NCI-H2107 (cell line): ENCODE measurements at places on chromosomes 1 and 21.

DNA sequence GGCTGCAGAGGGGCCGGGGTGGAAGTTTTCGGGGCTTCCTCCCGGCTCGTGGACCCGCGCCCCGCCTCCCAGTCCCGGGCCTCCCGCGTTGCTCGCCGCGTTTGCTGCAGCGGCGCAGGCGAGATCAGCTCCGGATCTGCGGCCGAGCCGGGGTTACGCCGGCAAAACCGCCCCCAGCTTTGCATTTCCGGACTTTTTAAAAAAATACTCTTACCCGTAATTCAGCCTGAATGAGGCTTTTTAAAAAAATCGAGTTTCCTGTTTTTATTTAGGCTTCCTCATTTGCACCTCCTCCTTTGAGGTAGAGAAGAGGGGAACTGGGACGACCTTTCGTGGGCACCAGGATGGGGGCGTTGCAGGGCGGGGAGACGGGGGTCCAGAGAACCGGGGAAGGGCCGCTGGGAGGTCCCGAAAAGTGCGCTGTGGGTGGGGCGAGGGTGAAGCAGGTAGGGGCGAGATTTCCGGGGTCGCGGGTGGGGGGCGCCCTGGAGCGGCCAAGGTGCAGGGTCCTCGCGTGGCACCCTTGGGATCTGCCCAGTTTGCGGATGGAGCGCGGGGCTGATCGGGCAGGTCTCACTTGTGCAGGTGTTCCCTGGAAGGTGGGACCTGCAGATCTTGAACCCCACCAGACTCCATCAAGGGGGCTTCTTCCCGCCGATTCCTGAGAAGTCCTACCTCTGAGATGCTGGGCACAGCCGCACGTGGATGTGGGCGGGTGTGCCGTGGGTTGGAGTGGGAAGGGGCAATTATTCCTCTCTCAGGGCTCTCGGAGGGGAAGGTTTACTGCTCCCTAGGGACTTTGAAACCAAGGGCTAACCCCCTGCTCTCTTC, 1.1 kb downstream of the PIK3CD start:
- no peak for DNase-seq

DNA sequence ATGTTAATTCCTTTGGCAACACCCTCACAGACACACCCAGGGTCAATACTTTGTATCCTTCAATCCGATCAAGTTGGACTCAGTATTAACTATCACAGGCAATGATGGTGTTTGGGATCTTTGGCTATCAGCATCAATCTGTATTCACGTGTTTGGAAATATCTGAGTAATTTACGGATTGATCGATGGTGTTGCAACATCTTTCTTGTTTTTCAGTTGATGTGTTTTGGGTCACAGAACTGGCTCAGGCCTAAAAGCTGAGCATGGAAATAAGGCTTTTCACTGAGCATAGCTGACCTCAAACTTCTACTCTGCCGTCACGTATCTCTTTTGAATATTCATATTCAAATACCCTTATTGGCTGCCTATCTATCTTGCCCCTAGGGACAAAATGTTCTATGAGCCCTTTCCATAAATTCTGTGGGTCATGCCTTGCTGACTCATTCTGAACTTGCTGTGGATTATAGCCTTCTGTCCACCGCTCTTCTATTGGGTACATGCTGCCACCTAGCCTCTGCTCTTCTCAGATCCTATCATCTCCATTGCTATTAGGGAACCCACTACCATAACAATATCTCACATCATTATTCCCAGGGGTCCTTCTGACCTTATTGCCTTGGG, 156.0 kb downstream of the PDE4B start:
- DNase-seq, result no peak

DNA sequence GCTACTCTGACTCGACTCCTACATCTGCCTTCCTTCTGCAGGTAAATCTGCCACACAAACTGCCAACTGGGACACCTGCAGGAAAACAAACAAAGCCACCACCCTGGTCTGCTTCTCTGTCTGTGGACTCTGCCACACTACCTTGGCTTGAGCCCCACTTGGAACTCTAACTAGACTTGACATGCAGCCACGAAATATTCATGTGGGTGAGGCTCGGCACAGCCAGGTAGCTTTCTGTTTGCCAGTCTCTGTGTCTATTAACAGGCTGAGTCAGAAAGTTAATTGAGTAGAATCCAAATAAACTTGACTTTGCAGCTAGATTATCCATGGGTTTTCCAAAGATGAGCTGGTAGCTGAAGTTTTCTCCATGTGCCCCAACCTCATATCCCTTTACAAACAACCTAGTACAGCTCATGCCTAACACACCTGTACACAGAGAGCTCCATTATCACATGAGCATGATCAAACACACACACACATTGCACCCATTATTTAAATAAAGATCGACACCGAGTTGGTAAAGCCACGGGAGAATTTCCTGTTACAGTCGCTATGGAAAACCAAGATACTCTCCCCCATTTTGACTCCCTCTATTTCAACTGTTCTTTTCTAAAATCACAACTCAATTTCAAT, 808 bp downstream of the C1orf116 start:
- DNase-seq, result no peak

DNA sequence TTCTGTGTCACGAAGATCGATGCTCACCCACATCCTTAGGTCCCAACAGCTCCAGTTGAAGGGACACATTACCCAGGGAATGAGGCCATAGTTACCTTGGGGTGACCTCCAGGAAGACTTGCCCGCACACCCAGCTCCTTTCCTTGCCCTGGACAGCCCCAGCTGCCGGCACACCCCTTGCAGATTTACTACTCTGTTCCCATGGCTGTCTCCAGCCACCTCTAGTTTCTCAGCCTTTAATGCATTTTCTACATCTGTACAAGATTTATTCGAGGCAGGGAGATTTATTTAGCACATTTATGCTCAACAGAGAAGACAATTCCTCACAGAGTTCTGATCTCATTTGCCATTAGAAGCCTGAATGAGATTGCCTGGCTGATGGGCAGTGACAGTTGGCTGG, 36.7 kb downstream of the SYT2 start:
- no peak for DNase-seq

- DNase-seq, result no peak
Measured at GRCh38 chr1:193674292-193674944, 488.0 kb upstream of the B3GALT2 start.

- no peak for DNase-seq
Measured at GRCh38 chr1:107843989-107844388, 121.0 kb downstream of the VAV3 start.

- no peak for DNase-seq
Measured at GRCh38 chr1:212244441-212244840, 40.8 kb upstream of the PPP2R5A start.

- no peak for DNase-seq
Measured at GRCh38 chr1:230112131-230112701, 45.2 kb downstream of the GALNT2 start.
